ENCODE measurements at places on chromosomes 5 and 9. TPM values are rescaled to one million over a fixed set of nuclear protein-coding genes. Genes with fewer than 3 reads are reported as not detected.

DNA sequence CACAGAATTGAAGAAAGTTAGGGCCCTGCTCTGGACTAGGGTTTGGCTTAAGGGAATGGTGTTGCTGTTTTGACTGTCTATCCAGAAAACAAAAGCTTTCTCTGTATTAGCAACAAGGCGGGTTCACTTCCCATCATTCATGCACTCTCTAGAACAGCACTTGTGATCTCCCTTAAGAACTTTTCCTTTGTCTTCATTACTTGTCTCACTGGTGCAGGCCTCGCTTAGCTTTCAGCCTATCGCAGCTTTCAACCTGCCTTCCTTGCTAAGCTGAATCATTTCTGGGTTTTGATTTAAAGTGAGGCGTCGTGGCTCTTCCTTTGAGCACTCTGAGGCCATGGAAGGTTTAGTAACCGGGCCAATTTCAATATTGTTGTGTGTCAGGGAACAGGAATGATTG is 35.2 kb upstream of the LPCAT1 start:
- no peak for DNase-seq

DNA sequence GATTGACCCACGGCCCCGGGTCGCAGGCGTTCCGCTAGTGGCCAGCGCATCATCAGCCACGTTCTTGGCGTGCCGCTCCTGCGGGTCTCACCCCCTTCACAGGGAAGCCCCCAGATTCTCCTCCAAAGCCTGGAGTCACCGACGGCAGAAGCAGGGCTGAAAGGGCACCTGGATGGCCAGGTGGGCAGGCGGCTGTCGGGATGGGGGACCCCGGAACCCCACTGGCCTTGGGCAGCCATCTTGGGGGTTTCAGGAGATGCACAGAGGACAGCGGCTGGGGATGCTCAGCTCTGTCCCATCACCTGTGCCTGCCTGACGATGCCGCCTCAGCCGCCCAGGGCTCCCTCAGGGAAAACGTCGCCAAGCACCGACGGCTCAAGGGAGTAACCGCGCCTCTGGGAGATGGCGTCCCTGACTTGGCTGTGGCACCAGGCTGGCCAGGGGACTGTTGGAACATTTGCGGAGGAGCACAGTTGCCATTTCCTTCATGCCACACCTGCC is 14.1 kb upstream of the SLC9A3 start:
- DNase-seq = no peak

DNA sequence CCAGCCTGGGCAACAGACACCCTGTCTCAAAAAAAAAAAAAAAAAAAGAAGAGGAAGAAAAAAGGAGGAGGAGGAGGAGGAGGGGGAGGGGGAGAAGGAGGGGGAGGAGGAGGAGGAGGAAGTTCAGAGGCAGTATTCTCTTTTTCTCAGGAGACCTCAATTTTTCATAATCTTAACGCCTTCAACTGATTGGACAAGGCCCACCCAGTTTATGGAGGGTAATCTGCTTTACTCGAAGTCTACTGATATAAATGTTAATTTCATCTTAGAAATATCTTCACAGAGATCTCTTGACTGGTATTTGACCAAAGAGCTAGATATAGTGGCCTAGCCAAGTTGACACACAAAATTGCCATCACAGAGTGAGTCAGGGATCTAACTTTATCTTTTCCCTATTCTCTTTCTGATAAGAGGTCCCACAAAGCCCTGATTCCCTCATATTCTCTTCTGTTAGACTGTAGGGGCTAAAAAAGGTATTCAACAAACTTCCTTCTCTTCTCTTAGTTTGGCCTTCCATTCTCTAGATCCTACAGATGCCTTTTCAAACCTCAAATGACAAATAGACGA is 115.5 kb upstream of the ABCA1 start:
- DNase-seq = no peak

DNA sequence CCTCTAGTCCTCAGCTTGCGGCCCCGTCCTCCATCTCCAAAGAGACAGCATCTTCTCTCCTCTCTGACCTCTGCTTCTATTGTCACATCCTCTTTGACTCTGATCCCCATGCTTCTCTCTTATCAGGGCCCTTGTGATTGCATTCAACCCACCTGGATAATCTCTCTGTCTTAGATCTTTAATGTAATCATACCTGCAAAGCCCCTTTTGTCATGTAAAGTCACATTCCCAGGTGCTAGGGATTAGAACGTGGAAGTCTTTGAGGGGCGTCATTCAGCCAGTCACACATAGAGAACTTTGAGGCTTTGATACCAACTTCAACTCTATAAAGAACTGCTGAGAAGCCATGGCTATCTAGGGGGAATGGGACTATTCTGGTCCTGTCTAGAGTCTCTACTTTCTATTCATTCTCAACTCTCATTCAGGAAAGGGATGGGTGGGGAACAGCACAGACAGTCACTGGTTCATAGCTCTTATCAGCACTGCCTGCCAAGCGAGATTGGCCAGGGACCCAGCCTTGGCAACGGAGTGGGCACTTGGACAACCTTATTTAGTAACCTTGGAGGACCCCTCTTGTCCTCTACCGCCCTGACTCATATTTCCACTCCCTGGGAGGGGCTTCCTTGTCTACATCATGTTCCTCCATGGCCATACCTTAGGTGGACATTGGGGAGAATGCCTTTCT is 29.0 kb downstream of the TAS2R1 start:
- DNase-seq = no peak

GRCh38 chr5:172777881-172778814 is 7.2 kb upstream of the DUSP1 start:
- DNase-seq = peak; percentile 70

GRCh38 chr5:116507941-116508655 is 66.5 kb downstream of the SEMA6A start:
- no peak for DNase-seq

DNA sequence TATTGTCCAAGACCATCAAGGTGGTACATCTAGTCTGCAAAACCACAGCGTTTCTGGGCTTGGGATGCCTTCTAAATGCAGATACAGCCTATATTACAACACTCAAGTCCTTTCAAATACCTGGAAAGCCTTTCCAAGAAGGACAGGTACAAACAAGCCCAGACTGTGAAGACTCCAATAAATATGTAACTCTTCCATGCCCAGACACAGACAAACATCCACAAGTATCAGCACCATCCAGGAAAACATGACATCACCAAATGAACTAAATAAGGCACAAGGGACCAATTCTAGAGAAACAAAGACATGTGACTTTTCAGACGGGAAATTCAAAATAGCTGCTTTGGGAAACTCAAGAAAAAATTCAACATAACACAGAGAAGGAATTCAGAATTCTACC is 152.7 kb upstream of the POC5 start:
- no peak for DNase-seq

- DNase-seq = no peak
These were observed 701.7 kb downstream of the SEMA5A start for GRCh38 chr5:8844206-8844605.

- no peak for DNase-seq
These were observed 147.0 kb upstream of the ZNF366 start for GRCh38 chr5:72654231-72654630.

DNA sequence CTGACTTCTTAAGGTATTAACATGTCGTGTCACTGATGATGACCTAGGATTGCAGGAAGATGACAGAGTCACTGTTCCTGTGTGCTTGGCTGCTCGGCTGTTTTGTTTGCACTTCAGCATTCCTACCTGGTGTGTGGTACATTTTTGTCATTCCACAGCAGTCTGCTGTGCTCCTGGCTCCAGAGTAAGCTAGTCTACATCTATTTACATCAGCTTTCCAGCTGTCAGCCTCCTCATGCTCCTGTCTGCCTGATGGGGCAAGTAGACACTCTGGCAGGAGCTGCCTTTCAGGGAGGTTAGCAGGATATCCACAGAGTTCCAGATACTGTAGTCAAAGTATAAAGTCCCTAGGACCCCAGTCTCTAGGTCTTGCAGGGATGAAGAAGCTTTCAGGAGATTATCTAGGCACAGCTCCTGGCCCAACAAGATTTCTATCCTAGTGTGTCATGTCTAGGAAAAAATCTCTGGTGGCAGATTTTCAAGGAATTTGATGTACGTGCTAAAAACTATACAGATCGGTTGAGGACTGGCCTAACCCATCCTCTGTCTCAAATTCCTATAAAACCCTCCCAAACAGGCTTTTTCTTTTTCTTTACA is 28.4 kb downstream of the RUSC2 start:
- DNase-seq = no peak

GRCh38 chr5:163489745-163490075 is 15.7 kb upstream of the MAT2B start:
- DNase-seq = no peak

GRCh38 chr5:2181149-2181548 is 298.4 kb upstream of the IRX4 start:
- DNase-seq = no peak

GRCh38 chr5:139468421-139468931 is 2.3 kb upstream of the SMIM33 start:
- DNase-seq = no peak

Gene HSPA5
- total RNA-seq = 49.8 TPM

Gene SLC6A3
- not detected for total RNA-seq

Gene ARL14EPL
- total RNA-seq = not detected

Gene HRCT1
- 60.2 TPM for total RNA-seq

Gene NUP214
- 58.0 TPM for total RNA-seq

Gene MYOZ3
- not detected for total RNA-seq
